ENCODE measurements at places on chromosomes 11 and 22.

- no peak for DNase-seq
These were observed 985.1 kb downstream of the BRD1 start for GRCh38 chr22:48842583-48842945.

GRCh38 chr11:3989276-3989920 is 105.2 kb upstream of the RRM1 start:
- no peak for DNase-seq

- DNase-seq = no peak
These were observed 1.5 kb downstream of the TMEM121B start for GRCh38 chr22:17119481-17120202.

GRCh38 chr11:75767793-75768111 is 826 bp upstream of the DGAT2 start:
- no peak for DNase-seq

DNA sequence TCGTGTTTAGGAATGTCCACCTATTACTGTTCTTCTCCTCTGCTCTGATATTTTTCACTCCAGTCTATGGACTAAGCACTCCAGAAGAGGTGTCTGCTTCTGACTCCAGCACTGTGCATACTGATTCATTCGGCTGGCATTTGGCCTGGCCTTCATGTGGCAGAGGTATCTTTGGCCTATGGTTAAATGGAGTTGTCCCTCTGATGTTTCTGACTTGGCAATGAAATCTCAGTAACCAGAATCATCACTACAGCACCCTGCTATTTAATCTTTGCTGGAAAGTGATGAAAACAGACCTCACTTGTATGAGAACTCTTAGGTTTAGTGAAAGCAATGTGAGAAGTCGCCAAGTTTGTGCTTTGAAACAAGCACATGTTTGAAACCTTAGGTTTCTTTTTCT is 155.2 kb downstream of the MAML2 start:
- no peak for DNase-seq

DNA sequence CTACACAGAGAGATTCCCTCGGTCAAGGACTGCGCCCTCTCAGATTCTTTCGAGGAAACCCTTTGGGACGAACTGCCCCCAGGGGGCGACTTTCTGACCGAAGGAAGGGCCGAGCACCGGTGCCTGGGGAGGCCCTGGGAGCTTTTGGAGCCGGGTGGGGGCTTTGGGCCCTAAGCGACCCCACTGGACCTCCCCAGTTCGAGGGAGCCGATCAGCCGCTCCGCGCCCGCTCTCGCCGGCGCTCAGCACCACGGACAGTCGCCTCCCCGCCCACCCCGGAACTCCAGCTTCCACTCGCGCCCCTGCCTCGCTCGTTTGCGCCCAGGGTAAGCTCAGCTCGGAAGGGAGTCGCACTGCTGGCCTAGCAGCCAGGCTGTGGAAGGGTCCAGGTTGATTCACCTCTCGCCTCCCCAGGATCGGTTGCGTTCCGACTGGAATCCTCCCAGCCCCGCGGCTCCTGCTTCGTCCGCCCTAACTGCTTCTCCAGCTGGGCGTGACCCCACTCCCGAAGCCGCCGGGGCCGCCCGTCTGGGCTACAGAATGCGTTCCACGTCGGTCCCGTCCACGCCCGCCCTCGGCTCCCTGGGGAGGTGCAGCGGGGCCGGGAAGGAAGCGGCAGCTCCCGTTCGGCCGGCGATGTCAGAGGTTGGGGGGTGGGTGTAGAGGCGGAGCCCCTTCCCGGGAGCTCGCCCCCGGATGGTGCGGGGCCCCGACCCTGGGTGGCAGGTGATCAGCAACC is 428 bp downstream of the SCN3B start:
- DNase-seq = no peak

Data from activated CD4-positive, alpha-beta T cell treated with anti-CD3 and anti-CD28 coated beads, Interleukin-2, Interleukin-4, amounts not matched to agents 100 ng/mL and 50 ng/mL, durations not matched to agents 16 hours and 8 hours (primary cell).